CD4-positive, alpha-beta T cell treated with Interleukin-15 for 1 hour (primary cell): ENCODE measurements at places on chromosomes 11 and 22.
A peak's percentile ranks its signal among the peaks of the same experiment; 100 is the strongest.

GRCh38 chr11:1927026-1927847 is 7.7 kb downstream of the TNNT3 start:
- peak; percentile 14 for DNase-seq

DNA sequence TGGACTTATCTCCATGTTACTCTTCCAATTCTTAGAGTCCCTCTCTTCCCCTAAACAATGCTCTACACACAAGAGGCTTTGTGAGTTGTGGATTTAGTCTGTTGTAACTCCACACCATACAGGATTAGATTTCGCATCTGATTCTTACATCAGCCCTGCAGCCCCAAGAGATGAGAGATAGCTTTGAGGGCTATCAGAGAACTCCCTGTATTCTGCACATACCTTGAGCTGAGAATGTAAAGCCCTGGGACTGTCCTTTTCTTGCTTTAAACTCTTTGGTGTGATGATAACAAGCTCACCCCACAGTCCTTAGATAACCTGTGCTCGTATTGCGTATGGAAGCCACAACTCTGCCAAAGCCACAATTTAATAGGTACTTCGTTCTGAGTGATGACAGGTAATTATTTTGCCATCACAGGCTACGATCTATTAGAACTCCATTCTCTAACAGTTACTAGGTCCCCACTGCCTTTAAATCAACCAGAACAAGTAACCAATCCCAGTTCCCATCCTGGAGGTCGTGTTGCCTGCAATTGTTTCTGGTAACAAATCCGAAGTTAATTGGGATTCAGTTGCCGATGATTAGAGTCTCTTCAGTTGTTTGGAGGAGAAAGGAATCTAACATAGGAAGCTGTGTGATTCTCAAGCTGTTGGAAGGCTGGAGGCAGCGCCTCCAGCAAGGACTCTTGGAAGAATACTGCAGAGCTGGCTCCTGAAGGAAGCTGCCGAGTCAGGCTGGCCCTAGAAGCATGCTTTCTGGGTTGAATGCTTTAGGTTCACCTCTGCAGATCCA is 1.3 kb upstream of the PARVG start:
- no peak for DNase-seq

- no peak for DNase-seq
Measured at GRCh38 chr11:92340839-92341238, 116.2 kb downstream of the FAT3 start.

DNA sequence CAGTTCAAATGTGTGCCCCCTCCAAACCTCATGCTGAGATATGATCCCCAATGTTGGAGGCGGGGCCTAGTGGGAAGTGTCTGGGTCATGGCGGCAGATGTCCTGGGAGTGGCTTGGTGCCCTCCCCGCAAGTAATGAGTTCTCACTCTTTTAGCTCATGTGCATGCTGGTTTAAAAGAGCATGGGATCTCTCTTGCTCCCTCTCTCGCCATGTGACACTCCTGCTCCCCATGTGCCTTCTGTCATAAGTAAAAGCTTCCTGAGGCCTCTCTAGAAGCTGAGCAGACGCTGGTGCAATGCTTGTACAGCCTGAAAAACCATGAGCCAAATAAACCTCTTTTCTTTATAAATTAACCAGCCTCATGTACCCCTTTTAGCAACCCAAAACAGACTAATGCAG is 98.8 kb downstream of the SGSM3 start:
- DNase-seq, result no peak

GRCh38 chr11:83836883-83837654 is 550.9 kb upstream of the CCDC90B start:
- no peak for DNase-seq

- DNase-seq, result no peak
Measured at GRCh38 chr11:57092028-57092698, 89.6 kb upstream of the LRRC55 start.

- DNase-seq, result no peak
Measured at GRCh38 chr11:77126861-77127234, 1.2 kb upstream of the MYO7A start.

- DNase-seq, result no peak
Measured at GRCh38 chr22:31692186-31692886, 30.3 kb upstream of the PISD start.

- no peak for DNase-seq
Measured at GRCh38 chr22:25492841-25493734, 71.4 kb upstream of the GRK3 start.

DNA sequence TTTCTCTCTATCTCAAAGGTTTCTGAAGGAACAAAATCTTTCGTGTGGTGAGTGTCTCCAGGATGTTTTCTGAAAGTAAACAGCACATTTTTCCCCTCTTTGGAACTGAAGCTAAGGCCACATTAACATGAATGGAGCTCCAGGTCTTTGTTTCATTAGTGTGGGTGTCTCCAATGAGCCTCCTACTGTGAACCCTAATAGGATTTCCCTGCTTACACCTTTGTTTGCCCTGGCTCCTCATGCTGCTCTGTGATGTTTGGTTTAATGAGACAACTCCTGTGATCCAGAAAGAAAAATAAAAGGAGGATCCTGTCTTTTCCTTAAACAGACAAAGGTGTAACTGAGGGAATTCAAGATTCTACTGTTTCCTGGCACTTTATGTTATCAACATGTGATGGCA is 76.9 kb upstream of the SLC6A5 start:
- DNase-seq, result no peak

DNA sequence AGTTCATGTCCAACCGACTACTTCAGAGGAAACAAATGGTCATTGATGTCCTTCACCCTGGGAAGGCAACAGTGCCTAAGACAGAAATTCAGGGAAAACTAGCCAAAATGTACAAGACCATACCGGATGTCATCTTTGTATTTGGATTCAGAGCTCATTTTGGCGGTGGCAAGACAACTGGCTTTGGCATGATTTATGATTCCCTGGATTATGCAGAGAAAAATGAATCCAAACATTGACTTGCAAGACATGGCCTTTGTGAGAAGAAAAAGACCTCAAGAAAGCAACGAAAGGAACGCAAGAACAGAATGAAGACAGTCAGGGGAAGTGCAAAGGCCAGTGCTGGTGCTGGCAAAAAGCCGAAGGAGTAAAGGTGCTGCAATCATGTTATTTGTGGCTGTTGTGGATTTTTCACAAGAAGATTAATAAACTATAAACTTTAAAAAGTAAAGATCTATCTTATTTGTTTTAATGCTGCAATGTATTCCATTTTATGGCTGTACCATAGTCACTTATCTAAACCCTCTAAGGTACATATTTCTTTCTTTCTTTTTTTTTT is 20.1 kb upstream of the HIPK3 start:
- DNase-seq, result no peak

DNA sequence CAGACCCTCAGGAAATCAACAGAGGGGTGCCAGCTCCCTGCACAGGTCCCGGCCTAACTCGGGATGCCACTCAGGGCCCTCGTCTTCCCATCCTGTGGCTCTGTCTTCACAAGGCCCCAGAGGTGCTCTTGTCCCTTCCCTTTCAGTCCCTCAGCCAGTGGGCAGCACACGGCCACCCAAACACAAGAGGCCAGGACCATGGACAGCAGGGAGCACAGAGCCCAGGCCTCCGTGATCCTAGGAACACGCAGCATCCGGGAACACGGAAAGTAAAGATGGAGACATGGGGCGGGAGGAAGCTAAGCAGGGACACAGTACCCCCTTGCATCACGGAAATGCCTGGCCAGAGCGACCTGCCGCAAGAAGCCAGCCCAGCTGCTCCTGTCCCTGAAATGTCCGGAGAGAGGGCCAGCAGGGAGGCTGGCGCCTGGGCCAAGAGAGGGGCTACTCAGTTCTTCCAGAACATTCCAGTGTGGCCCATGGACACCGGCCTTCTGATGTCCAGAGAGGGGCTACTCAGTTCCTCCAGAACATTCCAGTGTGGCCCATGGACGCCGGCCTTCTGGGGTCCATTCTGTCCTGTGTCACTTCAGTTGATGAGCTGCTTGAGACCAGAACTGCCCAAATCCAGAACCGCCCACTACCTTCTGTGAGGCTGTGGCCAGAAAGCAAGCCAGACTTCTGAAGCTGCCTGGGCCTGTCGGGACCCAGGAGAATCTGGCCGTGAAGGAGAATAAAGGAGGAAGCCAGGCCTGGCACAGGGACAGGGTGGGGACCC is 274.0 kb downstream of the BRD1 start:
- no peak for DNase-seq

GRCh38 chr11:118448294-118448693 is 12.0 kb downstream of the KMT2A start:
- no peak for DNase-seq

- DNase-seq, result no peak
Measured at GRCh38 chr11:64499261-64500004, 91.6 kb upstream of the SLC22A12 start.

GRCh38 chr11:7651700-7652099 is 21.6 kb downstream of the CYB5R2 start:
- DNase-seq, result no peak

DNA sequence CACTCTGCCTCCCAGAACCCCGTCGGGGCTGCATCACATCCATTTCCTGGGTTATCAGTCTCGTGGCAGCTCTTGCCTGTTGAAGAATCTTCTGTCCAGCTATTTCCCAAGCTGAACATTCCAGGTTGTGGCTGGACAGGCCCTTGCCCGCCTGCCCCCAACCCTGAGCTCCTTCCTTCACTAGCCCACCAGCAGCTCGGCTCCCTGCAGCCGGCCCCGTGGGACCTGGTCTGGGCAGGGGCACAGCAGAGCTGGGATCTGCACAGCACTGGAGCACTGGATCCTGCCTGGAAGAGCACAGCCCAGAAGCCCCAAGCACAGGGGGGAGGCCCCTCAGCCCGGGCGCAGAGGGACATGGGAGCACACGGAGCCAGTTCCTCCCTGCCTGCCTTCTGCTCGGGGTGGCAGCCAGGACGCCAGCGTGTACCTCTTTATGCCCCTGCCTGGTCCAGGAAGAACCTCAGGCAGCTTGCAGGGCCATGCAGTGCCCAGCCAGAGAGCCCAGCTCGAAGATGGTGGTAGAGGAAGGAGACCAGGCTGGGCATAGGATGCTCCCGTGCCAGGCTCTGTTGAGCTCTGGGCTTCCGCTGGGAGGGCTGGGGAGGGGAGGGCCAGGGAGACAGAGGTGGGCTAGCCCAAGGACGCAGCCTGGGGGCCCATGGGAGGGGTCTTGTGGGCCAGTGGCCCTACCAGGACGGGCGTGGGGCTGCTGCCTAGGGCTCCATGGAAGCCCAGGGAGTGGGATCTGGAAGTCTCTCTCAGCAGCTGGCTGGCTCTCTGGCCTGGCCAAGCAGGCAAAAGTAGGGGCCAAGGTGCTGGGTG is 16.6 kb upstream of the GNB1L start:
- DNase-seq, result peak; percentile 12

- DNase-seq, result no peak
Measured at GRCh38 chr11:95501761-95502266, 270.8 kb upstream of the SESN3 start.

DNA sequence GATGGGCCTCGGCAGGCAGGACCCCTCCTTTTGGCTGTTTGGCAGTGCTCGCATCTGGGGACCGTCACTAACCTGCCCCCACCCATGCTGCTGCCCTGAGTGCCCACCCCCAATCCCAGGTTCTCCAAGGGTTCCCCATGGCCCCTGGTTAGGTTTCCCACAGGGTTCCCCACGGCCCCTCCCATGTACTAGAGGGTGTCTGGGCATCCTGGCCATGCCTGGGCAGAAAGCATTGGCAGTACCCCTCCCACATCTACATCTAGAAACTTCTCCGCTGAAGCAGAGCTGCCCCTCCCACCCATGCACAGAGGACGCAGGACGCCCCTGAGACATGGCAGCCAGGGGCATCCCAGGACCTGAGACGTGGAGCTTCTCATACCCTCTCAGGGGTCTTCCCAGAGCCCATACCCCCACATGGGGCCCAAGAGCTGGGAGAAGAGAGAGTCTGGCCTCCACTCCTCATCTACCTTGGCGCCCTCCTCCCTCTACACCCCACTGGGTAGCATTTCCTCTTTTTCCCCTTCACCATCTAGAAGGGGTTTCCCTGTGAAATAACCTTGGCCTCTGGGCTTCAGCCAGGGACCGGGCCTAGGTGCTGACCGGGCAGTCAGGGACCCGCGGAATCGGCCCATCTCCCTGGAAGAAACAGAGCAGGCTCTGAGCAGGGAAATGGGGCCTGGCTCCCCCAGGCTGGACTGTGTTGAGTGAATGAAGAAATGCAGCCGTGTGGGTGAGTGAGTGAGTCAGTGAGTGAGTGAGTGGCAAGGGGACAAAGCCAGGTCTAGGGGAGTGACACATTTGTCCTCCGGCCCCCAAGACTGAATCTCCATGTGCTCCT is 987.3 kb downstream of the BRD1 start:
- no peak for DNase-seq

DNA sequence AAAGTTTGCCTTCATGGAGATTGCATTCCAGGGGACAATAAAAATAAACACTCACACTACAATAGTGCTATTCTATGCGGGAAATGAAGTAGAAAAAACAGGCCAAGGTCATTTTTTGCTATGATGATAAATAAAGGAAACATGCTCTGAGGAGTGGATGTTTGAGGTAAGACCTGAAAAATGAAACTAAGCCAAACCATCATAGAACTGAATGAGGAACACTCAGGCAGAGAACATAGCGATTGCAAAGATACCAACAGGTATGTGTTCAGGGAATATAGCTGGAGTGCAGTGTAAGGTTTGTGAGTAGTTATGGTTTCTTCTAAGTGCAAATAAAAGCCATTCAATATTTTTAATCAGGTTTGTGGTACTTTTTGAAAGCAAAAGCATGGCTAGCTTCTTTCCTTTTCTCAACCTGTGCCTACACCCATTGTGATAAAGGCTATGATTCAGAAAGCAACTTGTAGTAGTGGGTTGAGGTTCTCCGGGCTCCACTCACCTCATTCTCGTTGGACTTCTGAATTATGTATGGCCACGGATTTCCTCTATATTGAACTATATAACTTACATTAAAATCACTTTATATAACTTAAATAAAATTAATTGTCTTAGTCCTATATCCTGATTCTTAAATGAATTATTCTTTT is 278.2 kb upstream of the CHORDC1 start:
- DNase-seq, result no peak

DNA sequence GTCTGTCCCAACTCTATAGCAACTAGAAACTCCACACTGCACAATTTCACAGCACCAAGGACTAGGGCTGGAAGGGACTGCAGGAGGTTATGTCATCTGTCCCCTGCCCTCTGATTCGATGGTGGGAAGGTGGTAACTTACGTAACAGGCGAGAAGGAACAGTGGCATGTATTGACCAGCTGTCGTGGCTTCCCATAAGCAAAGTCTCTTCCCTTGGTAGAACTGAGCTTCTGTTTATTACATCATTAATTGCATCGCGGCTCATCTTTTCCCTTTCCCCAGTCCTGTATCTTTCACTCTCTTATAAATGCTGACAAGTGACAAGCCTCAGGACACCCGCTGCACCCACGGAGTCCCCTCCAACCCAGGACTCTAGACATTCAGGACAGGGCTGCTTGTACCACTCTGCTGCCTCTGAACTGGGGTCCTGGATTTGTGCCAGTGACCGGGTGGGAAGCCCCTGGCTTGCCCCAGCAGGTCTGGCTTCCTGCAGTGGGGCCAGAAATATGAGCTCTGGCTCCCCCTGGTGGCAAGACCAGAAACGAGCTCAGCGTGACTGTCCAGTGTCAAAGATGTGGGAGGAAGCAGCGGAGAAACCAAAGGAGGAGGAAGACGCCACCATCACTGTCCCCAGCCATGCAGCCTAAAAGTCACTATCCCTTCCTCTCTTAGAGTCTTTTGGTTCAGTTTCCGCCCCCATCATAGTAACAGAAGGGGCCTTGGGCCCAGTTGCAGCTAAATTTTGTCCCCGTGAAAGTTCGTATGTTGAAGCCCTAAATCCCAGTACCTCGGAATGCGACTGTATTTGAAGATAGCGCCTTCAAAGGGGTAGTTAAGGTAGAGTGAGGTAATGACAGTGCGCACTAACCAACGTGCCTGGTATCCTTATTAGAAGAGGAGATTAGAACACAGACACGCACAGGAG is 84.5 kb downstream of the ISX start:
- no peak for DNase-seq

GRCh38 chr11:72491001-72491400 is 56.7 kb upstream of the CLPB start:
- no peak for DNase-seq
